Activated B cell treated with CpG ODN at 0.5 μM for 24 hours (primary cell): ENCODE measurements at places on chromosomes 1 and 21. TPM values are rescaled to one million over a fixed set of nuclear protein-coding genes. Genes with fewer than 3 reads are reported as not detected.

- no peaks in the 10 kb centered on the region for H3K36me3 ChIP-seq
- H3K27ac ChIP-seq = no peak overlapping the region
- H3K27me3 ChIP-seq = peaks cover 1% of the 10 kb centered on the region
Measured at GRCh38 chr1:219152751-219153150, 20.9 kb upstream of the LYPLAL1 start.

DNA sequence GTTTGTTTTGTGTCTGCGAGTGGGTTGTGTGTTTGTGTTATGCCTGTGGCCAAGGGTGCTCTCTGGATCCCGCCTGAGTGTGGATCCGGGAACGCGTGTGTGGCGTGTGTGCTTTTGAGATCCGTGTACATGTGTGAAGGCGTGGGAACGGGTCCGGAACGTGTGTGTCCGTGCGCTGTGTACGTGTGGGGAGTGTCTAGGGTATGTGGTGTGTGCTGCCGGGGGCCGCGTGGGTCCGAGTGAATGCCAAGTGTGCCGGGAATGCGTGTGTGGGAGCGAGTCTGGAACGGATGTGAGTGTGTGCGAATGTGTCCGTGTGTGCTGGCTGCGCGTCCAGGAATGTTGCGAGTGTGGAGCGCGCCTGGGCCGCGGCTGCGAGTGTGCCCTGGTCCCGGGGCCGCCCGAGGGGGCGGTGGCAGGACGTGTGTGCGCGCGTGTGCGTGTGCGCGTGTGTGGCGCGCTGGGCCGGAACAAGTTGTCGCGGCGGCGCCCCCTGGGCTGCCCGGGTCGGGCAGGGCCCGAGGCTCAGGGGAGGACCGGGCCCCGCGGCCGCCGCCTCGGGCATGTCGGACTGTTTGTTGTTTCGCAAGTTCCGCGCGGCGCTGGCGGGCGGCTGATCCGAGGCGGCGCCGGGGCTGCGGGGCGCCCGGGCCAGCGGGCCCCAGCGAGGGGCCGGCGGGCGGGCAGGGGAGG, 953 bp downstream of the PTPRU start:
- peaks cover 46% of the 10 kb centered on the region for H3K27me3 ChIP-seq
- H3K4me1 ChIP-seq = peaks cover 18% of the 10 kb centered on the region
- peak overlapping the region; percentile 22 for H3K27ac ChIP-seq
- no peaks in the 10 kb centered on the region for H3K36me3 ChIP-seq

- no peaks in the 10 kb centered on the region for H3K27me3 ChIP-seq
- no peak overlapping the region for H3K27ac ChIP-seq
- DNase-seq = no peak
- no peak overlapping the region for H3K4me3 ChIP-seq
- peaks cover 2% of the 10 kb centered on the region for H3K36me3 ChIP-seq
Measured at GRCh38 chr21:46154955-46155513, 345 bp downstream of the FTCD start.

ASPM gene
- 0.46 and 0.69 TPM in 2 replicates for total RNA-seq

TAS1R3 gene
- total RNA-seq = 2.5 and 2.7 TPM in 2 replicates

- no peaks in the 10 kb centered on the region for H3K36me3 ChIP-seq
- H3K4me3 ChIP-seq = no peak overlapping the region
- H3K27me3 ChIP-seq = no peaks in the 10 kb centered on the region
- peaks cover 61% of the 10 kb centered on the region for H3K4me1 ChIP-seq
- no peak overlapping the region for H3K27ac ChIP-seq
- no peak for DNase-seq
Measured at GRCh38 chr1:156101880-156102279, 12.6 kb upstream of the LMNA start.

DNA sequence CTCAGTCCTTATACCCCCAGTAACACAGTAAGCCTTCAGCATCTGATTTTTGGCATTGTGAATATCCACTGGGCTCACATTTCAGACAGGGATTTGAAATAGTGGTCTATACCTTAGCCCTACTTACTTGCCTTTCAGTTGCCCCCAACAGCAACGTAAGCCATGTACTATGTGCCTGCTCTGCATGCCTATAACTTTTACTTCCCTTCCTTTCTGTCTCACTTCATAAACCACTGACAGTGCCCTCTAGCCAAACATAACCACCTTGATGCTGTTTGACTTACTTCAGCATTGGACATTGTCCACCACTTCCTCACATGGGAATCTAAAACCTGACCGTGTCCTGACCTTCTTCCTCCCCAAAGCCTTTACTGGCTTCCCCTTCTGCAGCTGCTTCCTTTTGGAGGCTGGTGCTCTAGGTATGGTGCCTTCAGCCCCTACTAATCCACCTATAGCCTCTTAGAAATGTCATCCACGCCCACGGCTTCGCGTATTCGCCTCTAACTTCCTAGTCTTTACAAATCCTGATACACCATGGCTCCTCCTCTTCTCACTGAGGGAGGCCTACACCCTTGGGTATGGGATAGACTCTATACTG, 3.6 kb upstream of the ZNF672 start:
- no peak overlapping the region for H3K4me3 ChIP-seq
- no peaks in the 10 kb centered on the region for H3K27me3 ChIP-seq

GRCh38 chr1:204503122-204503912, 8.7 kb upstream of the PIK3C2B start:
- H3K27ac ChIP-seq = peak overlapping the region; percentile 73
- peaks cover 5% of the 10 kb centered on the region for H3K27me3 ChIP-seq
- peaks cover 10% of the 10 kb centered on the region for H3K36me3 ChIP-seq
- peaks cover 72% of the 10 kb centered on the region for H3K4me1 ChIP-seq
- H3K4me3 ChIP-seq = peak overlapping the region; percentile 47

DNA sequence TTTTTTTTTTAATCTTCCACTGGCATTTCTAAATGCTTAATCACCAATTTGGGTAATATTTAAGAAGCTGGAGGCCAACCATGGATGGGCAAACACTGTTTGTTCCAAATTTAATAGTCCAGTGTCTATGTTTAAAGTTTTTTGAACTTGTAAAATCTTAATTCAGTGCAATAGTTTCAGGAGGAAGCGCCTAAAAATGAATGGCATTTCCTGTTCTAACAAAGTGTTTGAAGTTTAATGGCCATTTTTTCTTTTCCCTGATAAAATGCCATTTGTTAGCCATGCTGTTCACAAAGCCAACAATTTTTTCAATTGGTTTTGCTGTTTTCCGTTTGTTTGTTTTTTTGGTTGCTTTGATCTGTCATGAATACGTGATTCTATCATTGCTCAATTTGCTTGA, 552.1 kb downstream of the LMO4 start:
- H3K4me3 ChIP-seq = no peak overlapping the region
- H3K27ac ChIP-seq = no peak overlapping the region
- no peak for DNase-seq
- H3K4me1 ChIP-seq = no peaks in the 10 kb centered on the region
- H3K27me3 ChIP-seq = no peaks in the 10 kb centered on the region
